Fibroblast of skin of back (primary cell): ENCODE measurements at places on chromosomes 5 and 9.

GRCh38 chr5:121982893-121983285 lies 21.1 kb downstream of the SRFBP1 start:
- no peak for DNase-seq

DNA sequence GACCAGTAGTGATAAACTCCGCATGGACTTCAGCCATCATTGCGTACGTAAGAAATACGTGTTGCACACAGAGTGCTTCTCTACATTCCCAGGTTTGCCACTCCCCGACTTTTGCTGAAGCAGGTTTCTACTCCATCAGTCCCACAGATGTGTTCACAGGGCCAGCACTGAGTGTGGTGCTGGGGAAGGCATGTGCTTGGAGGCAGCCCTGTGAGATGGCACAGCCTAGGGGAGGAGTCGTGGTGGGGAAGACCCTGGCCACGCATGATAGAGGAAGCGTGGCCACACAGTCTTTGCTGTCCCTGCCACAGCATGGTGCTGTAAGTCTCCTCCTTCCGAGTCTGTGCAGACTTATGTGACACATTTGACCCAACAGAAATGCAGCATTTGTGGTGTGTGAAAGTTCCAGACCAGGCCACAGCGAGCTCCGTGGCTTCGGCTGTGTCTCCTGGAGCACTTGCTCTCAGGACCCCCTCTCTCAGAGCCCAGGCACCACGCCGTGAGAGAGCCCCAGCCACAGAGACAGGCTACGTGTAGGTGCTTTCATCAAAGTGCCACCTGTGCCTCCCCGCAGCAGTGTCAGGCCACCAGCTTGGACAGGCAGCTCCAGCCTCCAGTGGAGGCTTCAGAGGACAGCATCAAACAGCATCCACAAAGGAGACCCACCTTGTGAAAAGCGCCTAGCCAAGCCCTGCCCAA lies 197.8 kb downstream of the AUH start:
- no peak for DNase-seq

GRCh38 chr5:172785429-172786088 lies 14.6 kb upstream of the DUSP1 start:
- no peak for DNase-seq

DNA sequence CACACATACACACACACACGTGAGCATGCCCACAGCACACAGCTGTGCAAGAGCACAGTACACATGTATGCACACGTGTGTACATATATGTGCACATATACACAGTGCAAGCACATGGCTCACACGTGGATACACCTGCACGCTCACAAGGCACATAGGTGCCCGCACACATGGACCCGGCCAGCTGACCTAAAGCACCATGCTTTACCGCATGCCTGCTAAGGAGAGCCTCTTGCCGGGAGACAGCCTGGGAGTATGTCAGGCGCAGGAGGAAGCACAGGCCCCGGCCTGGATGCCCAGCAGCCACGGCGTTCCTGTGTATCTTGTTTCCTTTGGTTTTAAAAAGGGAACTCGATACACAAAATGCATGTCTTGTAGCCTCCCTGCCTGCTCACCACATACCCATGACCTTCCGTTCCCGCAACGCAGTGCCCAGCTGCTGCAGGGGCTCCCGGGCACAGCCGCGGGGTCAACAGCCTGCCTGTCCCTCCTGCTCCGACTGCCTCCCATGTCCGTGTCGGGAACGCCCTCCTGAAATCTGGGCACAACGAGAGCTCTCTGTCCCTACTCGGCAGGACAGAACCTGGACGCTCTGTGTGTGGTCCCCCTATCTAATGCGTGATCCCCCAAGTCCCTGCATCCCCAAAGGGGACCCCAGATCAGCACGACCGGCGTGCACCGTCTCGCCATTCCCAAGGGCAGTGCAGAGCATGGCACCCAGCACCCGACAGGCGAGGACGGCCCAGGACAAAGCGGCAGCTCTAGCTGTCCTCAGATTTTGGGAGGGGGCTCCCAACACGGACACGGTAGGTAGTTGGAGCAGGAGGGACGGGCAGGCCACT lies 3.6 kb downstream of the SLC12A7 start:
- DNase-seq, result no peak

- no peak for DNase-seq
Observed at GRCh38 chr9:14888875-14889274, 21.4 kb downstream of the FREM1 start.

- DNase-seq, result no peak
Observed at GRCh38 chr9:70486127-70486526, 71.7 kb upstream of the KLF9 start.

- no peak for DNase-seq
Observed at GRCh38 chr5:93874491-93874890, 133.1 kb upstream of the POU5F2 start.

GRCh38 chr5:173753307-173754168 lies 134.6 kb upstream of the CPEB4 start:
- peak; percentile 3 for DNase-seq
